ENCODE measurements at places on chromosomes 13 and 19.
A peak's percentile ranks its signal among the peaks of the same experiment; 100 is the strongest.

DNA sequence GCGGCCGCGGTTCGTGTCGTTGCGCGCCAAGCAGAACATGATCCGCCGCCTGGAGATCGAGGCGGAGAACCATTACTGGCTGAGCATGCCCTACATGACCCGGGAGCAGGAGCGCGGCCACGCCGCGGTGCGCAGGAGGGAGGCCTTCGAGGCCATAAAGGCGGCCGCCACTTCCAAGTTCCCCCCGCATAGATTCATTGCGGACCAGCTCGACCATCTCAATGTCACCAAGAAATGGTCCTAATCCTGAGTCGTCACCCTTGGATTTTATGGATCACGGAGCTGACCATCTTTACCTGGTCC lies 475 bp downstream of the MRPL57 start:
- no peak for DNase-seq

DNA sequence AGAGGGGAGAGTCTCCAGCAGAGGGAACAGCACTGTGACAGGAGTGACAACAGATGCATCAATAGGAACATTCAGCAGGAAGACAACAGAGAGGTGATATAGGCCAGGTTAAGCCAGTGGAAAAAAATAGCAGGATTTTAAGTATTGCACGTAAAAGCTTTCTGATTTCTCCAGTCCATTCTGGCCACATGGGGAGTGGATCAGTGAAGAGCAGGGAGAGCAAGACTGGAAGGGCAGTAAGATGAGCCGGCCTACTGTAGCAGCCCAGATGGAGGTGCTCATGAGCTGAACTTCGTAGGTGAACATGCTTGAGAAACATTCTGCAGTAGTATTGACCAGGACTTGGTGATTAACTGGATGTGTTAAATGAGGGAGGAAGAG lies 1.7 kb downstream of the UTP14C start:
- no peak for DNase-seq

DNA sequence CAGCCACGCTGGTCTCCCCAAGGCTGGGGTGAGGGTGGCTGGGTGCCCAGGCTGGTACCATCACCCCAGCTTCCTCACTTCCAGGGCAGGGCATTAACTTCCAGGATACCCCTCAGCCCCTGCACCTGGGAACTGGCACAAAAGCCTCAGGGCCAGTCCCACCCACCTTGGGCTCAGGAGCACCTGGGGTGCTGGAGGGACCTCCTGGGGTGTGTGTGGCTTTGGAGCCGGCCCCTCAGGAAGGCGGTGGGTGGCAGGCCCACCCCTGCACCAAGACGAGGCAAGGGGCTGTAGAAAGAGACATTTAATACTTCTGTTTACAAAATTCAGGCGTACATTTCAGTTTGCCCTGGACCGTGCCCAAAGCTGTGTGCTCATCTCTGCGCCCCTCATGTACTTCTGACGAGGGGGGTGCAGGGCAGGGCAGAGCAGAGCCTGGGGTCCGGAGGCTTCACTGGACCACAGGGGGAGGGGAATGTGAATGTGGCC lies 16.8 kb downstream of the MPND start:
- DNase-seq, result no peak

DNA sequence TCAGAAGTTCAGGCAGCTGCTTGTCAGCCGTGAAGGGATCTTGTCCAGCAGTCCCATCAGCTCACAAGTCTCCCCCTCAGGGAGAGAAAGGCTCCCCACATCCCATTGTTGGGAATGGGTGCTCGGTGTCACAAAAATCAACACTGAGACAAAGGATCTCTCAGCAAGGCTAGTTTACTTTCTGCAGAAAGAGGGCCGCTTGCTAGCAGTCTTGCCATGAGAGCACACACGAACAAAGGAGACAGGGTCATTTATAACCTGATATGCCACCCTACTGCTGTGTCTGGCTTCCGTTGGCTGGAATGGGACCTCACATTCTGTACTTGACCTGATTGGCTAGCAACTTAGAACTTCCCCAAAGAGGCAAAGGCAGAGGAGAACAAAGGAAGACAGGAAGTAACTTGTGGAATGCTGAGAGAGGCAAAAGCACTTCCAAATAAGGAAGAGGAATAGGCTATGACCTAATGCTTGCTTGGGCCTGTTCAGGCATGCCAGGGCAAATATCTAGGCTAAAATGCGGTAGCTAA lies 8.7 kb upstream of the IGFL3 start:
- peak; percentile 7 for DNase-seq

DNA sequence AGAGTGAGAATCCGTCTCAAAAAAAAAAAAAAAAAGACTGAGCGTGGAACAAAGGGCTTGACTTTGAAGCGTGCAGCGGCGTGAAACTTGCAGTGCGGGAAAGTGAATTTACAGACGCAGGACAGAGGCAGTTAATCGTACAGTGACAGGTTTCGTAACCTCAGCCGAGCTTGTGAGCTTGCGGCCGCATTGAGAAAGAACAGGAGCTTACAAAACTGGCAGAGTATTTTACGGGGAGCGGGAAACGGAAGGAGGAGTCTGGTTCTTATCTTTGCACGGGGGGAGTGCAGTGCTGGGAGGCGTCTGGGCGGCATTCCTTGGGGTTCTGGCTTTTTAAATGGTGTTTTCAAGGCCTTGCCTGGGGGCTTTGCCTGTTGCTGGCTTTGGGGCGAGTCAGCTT lies 6.0 kb upstream of the BSG start:
- no peak for DNase-seq

All from tibial nerve (tissue), 4 donors.